Hematopoietic multipotent progenitor cell treated with erythropoietin and hydrocortisone succinate and interleukin-3 and kit ligand, for 15 days (in vitro differentiated cells): ENCODE measurements at places on chromosomes 5 and 9.
A peak's percentile ranks its signal among the peaks of the same experiment; 100 is the strongest.

DNA sequence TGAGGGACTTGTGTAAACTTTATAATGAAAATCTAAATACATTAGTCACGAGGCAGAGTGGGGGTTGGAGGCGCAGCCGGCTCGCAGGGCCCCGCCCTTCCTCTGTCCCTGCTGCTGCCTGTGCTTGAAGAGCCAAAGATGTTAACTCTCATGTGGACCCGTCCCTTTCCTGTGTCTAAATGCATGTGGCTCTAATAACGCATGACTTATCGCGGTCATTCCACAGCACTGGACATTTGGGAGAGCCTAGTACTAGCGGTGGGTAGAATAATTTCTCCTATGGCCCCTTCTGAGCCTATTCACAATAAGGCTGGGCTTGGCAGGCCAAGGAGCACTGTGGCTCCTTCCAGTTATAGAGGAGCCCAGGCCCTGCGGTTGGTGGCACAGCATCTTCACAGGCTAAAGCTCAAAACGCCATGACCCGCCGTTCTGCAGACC is 82.3 kb upstream of the SIMC1 start:
- DNase-seq, result no peak

DNA sequence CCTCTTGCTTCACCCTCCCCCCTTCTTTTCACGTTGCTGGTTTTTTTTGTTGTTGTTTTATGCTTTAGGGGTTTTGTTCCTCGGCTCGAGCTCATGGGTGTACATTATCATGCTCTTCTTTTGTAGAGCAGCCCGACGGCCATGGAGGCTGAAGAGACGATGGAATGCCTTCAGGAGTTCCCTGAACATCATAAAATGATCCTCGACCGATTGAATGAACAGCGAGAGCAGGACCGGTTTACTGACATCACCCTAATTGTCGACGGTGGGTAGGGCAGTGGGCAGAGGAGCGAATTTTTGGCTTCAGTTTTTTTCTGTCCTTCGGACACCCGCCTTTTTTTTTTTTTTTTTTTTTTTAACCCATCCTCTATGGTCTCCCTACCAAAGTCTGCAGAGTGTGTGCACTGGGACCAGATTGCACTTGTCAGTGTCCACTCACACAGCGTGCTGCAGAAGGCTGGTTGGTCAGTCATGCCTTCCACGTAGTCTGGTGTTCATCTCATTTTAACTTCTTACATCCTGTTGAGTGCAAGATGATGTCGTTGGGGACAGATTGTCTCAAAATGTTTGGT is 1.3 kb downstream of the ZNF131 start:
- DNase-seq, result peak; percentile 25

DNA sequence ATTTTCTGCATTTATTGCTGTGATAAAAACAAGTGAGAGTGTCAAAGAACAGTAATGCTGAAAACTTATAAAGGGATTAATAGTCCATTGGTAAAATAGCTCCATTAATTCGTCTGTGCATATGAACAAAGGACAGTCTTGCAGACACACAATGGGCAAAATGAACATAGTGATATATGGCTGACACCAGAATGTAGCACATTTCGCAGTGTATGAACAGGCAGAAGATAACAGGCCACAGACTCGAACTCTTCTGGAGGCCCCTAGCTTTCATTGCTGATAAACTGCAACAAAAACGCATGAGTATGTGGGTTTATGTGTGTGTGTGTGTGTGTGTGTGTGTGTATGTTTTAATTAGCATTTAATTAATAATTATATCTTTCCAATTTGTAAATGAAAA is 354.8 kb downstream of the TAF11L14 start:
- no peak for DNase-seq

DNA sequence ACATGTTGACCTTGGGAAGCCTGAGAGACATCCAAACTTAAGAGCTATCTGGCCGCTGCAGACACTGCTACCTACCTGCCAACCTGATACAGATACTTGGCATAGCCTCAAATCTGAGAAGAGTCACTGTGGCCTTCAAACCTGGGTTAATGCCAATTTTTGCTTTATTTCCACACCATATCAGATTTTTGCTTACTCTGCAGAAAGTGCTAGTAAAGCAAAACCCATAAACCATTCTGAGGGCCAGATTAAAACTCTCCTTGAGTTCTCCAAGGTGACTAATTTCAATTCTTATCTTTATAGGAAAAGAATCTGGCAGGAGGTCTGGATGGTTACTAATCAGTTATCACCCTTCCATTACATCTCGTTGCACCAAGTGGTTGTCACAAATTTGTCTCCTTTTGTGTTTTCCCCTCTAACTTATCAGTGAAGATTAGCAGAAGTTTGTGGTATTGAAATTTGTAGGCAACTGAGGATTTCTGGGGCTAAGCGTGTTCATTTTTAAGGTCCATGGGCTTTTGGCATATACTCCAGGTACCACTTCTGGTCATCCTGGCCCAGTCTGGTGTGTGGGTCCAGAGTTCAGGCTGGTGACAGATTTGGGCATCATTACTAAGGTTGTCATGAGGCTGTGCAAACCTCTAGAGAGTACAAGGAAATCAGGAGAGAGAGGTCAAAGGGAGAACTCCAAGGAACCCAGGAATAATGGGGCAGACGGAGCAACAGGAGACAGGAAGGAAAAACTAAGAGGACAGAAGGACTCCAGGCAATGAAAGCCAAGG is 177.9 kb downstream of the TSSK1B start:
- DNase-seq, result no peak

- no peak for DNase-seq
Measured at GRCh38 chr9:117081641-117082317, 333.1 kb downstream of the ASTN2 start.

- no peak for DNase-seq
Measured at GRCh38 chr9:128912270-128912853, 8.4 kb upstream of the PHYHD1 start.

- no peak for DNase-seq
Measured at GRCh38 chr9:136140966-136141365, 22.3 kb upstream of the TMEM250 start.

- no peak for DNase-seq
Measured at GRCh38 chr9:29322240-29322639, 1749.0 kb upstream of the C9orf72 start.

- no peak for DNase-seq
Measured at GRCh38 chr9:91044354-91044753, 242.7 kb downstream of the SYK start.

- DNase-seq, result no peak
Measured at GRCh38 chr5:131664929-131665328, 29.9 kb upstream of the RAPGEF6 start.

GRCh38 chr5:179553875-179554274 is 3.5 kb downstream of the RUFY1 start:
- no peak for DNase-seq

DNA sequence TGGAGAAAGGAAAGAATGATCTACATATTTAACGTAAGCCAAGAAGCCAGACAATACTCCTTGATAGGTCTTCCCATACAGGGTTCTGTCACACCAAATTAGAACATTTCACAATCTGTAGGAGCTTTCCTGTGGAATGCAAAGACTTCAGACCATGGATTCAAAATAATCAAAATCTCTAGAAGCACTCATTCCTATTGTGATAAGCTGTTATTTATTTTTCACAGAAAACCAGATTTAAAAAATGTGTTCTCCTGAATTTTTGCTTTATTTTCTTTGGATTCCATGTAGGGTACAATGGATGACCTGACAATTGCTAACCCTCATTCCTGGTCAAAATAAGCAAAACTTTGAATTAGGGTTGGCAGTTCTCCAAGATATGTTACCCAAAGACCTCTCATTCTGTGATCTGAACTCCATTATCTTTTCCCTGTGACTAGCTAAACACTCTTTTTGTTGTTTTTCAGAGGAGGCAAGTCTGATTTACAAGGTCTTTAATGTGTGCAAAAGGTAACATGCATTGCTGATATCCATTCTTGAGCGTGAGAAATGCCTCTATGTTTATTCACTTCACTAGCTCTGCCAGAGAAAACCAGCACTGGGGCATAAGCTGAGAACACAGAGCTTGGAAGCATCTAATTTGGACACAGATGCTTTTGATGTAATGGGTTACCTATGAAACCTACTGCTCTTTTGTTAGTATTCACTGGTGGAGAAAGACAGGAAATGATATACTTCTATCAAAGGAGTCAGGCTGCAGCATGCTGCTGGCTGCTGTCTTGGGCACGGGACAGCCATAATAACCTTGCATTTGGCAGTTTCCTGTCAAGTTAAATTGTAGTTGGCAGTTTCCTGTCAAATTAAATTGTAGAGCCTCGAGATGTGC is 31.4 kb downstream of the ACTBL2 start:
- DNase-seq, result no peak

- no peak for DNase-seq
Measured at GRCh38 chr9:76921165-76921564, 15.3 kb upstream of the PRUNE2 start.
